ENCODE measurements at places on chromosomes 11 and 22.

DNA sequence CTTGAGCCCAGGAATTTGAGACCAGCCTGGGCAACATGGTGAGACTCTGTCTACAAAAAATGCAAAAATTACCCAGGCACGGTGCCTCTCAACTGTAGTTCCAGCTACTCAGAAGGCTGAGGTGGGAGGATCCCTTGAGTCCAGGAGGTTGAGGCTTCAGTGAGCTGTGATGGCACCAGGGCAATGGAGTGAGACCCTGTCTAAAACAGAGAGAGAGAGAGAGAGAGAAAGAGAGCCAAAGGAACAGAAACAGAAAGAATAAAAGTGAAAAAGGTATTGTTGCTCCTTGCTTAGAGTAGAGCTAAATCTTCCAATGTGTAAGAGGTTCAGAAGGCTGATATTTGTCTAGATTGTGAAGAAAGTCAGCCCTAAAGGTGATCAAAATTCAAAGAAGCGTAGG is 8.9 kb upstream of the ETS1 start:
- DNase-seq, result no peak

GRCh38 chr11:133082841-133083488 is 449.3 kb downstream of the OPCML start:
- peak; percentile 45 for DNase-seq

GRCh38 chr11:115119146-115119545 is 385.1 kb downstream of the CADM1 start:
- DNase-seq, result no peak

DNA sequence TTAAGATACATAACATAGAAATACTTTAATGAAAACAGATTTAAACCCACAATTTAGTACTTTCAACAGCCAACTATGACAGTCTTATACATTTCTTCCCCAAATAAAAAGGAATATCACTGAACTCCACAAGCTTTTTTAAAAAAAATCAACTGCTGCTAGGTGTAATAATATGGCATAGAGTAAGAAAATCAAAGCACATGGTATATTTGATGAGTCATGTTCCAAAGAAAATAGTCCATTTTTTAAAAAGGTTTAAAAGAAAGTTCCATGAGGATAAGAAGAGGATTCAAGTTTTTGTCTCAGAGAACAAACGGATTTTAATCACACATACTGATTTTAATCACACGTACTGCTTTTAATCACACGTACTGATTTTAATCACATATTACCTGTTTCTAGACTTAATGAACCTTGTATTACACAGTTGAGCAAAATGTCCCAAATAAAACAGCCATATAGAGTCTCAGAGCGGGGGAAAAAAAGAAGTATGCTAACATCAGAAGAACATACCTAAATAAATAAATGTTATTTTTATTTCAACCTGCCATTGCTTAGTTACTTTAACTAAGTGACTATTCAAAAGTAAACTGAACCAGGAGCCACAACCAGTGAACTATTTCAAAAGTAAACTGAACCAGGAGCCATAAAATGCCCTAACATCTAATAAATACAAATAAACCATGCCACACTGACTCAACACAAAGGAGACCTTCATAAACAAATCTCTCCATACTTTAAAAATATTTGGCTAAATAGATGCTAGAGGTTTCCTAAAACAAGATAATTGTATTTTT is 198.4 kb downstream of the SBF2 start:
- DNase-seq, result no peak

GRCh38 chr11:62546929-62547625 is 471 bp upstream of the AHNAK start:
- peak; percentile 56 for DNase-seq

- DNase-seq, result no peak
These were observed 30.9 kb upstream of the NAP1L4 start for GRCh38 chr11:3022982-3023381.

DNA sequence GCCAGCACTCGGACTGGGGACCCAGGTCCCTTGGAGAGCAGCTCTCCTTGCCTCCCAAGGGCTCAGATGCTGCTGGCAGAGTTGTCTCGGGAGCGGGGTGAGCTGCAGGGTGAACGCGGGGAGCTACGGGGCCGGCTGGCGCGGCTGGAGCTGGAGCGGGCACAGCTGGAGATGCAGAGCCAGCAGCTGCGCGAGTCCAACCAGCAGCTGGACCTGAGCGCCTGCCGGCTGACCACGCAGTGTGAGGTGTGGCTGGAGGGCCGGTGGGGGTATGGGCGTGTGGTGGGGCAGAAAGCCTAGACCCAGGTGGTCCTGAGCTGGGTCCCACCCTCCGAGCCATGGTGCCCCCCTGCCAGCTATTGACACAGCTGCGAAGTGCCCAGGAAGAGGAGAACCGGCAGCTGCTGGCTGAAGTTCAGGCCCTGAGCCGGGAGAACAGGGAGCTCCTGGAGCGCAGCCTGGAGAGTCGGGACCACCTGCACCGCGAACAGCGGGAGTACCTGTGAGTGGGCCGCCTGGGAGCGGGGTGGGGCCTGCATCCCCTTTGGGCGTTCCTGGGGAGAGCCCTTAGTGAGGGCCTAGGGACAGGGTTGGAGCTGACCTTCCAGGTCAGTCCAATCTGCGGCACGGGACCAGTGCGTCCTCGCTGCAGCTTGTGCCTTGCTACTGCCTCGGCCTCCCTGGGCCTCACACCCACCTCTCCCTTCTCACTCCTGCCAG is 5.8 kb upstream of the RPS6KA4 start:
- no peak for DNase-seq

- no peak for DNase-seq
These were observed 78.1 kb downstream of the GAB2 start for GRCh38 chr11:78339483-78339882.

GRCh38 chr22:37205046-37205445 is 7.2 kb downstream of the SSTR3 start:
- DNase-seq, result no peak

- DNase-seq, result peak; percentile 65
These were observed 20.6 kb upstream of the OR9Q1 start for GRCh38 chr11:58003036-58003435.

GRCh38 chr11:70191495-70192140 is 11.5 kb upstream of the FADD start:
- peak; percentile 54 for DNase-seq

DNA sequence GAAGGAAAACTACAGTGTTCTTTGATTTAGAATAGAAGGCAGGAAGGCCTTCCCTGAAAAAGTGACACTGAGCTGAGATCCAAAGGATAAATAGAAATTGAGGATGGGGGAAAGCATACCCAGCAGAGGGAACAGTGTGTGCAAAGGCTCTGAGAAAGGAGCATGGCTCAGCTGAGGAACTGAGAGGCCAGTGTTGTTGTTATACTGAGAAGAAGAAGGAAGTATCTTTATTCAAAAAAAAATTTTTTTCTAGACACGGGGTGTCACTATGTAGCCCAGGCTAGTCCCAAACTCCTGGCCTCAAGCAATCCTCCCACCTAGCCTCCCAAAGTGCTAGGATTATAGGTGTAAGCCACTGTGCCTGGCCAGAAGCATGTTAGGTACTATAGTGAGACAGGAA is 3.5 kb upstream of the PIK3C2A start:
- no peak for DNase-seq

- DNase-seq, result peak; percentile 34
These were observed 17.3 kb downstream of the RPL27A start for GRCh38 chr11:8699903-8700302.

- DNase-seq, result no peak
These were observed 68.3 kb downstream of the PACSIN2 start for GRCh38 chr22:42946546-42947198.

DNA sequence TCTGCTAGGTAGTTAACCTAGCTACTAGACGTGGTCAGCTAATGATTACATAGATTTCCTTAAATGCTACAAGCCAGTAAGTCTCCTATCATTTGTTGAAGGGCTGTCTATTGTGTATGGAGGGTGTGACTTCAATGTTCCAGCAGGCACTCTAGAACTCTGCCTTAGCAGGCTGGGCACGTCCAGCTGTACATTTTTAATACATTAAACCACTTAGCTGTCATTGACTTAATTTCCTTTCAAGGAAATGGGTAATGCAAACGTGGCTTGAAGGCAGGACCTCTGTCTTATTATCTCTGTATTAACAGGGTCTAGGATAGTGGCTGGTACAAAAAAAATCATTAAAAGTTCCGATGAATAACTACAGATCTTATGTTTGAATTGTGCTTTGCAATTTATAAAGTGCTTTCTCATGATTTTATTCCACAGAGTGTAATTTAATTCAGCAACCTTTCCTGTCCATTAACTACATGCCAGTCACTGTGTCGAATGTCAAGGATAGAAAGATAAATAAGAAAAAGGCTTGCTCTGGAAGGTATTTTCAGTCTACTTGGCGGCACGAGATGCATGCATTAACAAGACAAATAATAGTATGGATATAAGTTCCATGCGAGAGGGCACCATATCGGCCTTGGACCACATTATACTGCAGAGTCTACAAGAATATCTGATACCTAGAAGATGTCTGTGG is 60.3 kb downstream of the APOL3 start:
- DNase-seq, result no peak

- no peak for DNase-seq
These were observed 36.9 kb upstream of the LINC01488 start for GRCh38 chr11:69444381-69445130.

DNA sequence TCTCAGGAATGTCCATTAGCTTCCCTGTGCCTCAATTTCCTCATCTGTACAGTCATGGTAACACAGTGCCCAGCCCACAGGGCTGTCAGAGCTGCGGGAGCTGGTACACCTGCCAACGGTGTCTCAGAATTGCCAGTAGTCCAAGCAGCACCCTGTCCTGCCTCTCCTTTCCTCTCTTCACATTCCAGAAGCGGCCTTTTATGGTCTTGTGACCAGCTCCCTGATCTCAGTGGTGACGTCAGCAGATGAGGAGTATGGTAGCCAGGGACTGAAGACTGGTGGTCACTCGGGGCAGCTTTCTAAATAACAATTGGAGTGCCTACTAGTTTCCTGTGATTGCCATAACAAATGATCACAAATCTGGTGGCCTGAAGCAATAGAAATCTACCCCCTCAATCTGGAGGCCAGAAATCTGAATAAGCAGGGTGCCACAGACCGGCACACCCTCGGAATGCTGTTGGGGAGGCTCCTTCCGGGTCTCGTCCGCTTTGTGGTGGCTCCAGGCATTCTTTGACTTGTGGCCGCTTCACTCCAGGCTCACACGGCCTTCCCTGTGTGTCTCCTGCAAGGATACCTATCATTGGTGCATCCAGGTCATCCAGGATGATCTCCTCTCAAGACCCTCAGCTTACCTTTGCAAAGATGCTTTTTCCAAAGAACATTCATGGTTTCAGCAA is 2.1 kb downstream of the FADD start:
- DNase-seq, result no peak

DNA sequence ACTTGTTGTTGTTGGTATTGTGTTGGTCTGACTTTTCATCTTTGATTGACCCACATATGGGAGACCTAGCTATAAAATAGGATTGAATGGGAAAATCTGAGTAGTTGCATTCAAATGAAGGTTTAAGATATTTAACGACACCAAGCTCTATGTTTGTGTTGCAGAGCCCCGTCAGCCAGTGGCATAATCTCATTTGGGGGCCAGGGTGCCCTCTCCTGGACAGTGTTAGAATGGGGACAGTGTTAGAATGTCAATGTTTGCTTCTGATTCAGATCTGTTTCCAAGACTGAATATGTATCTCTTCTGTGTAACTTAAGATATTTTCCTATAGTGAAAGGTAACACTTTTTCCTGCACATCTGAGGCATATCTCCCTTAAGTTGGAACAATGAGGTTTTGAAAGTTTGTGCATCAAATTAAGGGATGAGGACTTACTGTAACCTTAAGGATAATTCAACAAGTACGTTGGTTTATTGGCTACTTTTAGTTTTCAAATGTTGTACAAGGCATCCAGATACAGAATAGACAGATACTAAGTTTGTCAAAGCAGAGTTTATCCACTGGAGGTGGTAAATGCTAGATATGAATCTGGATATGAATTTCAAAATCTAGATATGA is 5.3 kb upstream of the OR52M1 start:
- DNase-seq, result peak; percentile 51

DNA sequence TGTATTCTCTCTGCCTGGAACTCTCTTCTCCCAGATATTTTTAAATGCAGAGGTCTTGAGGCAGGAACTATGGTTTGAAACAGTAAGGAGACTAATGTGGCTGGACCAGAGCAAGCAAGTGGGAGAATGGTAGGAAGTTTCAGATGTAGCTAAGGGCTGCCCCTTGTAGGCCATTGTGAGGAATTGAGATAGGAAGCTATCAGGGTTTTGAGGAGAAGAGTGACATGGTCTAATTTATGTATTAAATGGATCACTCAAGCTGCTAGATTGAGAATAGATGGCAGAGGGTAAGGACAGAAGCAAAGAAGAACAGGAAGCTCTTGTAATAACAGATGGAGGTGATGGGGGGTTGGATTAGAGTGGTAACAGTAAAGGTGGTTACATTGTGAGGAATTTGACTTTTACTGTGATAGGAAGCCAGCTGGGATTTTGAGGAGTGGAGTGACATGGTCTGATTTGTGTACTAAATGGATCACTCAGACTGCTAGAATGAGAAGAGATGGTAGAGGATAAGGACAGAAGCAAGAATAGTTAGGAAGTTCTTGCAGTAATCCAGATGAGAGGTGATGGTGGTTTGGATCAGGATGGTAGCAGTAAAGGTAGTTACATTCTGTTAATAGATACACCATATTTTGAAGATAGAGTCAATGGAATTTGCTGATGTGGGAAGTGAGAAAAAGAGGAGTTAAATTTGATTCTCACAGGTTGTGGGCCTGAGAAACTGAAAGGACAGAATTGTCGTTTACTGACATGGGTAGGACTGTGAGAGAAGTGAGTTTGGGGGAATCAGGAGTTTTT is 63.0 kb downstream of the HIPK3 start:
- DNase-seq, result no peak

- peak; percentile 54 for DNase-seq
These were observed 23.3 kb downstream of the ARL14EP start for GRCh38 chr11:30346068-30346688.

- DNase-seq, result no peak
These were observed 16.2 kb downstream of the PLEKHB1 start for GRCh38 chr11:73662445-73663157.

DNA sequence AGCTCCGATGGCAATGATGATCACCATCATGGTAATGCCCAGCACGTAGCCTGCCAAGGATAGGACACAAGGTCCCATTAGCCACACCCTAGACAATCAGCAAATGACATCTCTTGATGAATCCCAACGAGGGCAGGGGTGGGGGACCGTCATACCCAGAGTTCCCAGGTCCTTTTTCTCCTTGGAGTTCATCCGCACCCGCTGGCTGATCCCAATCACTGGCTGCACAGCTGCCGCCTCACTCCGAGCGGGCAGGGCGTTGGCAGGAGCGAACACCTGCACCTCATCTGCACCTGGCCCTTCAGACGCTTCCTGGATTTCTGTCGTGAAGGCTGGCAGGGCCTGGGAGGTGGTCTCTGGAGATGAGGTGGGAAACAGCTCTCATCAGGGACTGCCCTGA is 2.9 kb downstream of the PIK3IP1 start:
- DNase-seq, result no peak

GRCh38 chr22:35649636-35650250 is 1.5 kb downstream of the APOL6 start:
- no peak for DNase-seq

- peak; percentile 68 for DNase-seq
These were observed 16.0 kb upstream of the BMAL1 start for GRCh38 chr11:13261591-13262061.
